Fibroblast of lung (primary cell): ENCODE measurements at places on chromosomes 13 and 19. TPM values are rescaled to one million over a fixed set of nuclear protein-coding genes. Genes with fewer than 3 reads are reported as not detected.

Gene PEG3
- total RNA-seq: 3.9 and 5.6 TPM in 2 replicates

Gene KASH5
- not detected in 2 replicates for total RNA-seq

Gene RUBCNL
- 3.6 and 4.1 TPM in 2 replicates for total RNA-seq

Gene QPCTL
- 4.9 and 9.4 TPM in 2 replicates for total RNA-seq

Gene PRRG2
- 0.17 and 0.51 TPM in 2 replicates for total RNA-seq

Gene LILRB3
- total RNA-seq: not detected in 2 replicates

Gene PTGIR
- total RNA-seq: 10.3 and 16.5 TPM in 2 replicates

Gene IQCN
- total RNA-seq: 0.51 and 0.83 TPM in 2 replicates

Gene APOC1
- 2.3 and 8.0 TPM in 2 replicates for total RNA-seq

Gene ATP8B3
- 1.3 and 3.0 TPM in 2 replicates for total RNA-seq

Gene KIR3DL2
- total RNA-seq: not detected in 2 replicates

Gene FUT6
- not detected in 2 replicates for total RNA-seq

GRCh38 chr13:23760000-23760399 lies 129.2 kb downstream of the MIPEP start:
- DNase-seq: no peak

- DNase-seq: peak; percentile 18
Observed at GRCh38 chr13:85427416-85427815, 371.8 kb downstream of the SLITRK6 start.

- no peak for DNase-seq
Observed at GRCh38 chr13:105144936-105145335, 1390.5 kb downstream of the EFNB2 start.

DNA sequence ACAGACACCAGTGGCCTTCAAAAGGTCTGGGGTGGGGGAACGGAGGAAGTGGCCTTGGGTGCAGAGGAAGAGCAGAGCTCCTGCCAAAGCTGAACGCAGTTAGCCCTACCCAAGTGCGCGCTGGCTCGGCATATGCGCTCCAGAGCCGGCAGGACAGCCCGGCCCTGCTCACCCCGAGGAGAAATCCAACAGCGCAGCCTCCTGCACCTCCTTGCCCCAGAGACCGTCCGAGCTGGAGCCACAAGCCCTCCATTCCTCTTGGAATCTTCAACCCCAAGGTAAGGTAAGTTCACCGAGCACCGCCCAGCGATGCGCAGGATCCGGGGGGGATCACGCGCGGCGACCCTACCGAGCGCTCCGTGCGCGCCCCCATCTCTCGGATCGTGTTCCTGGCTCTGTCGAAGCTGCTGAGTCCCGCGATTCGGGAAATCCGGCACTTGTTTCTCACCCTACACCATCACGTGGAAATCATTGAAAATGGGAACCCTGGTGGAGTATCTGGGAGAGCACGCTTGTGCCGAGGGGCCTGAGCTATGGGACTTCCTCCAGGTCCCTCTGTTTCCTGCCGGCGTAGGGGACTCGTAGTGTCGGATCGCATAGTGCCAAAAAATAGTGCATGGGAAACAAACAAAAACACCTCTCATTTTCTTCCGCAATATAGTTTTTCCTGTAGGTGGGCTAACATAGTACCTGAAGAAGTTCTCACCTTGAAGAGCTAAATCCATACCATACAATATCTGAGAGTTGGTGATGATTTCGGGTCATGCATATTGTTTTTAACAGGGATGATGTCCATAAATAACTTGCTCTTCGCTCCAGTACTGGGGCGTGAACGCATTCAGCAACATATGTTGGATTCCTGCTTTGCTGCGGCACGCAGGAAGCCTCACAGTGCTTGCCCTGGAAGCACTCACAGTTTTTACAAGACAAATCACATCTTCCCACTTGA lies 9.3 kb downstream of the PDX1 start:
- no peak for DNase-seq

DNA sequence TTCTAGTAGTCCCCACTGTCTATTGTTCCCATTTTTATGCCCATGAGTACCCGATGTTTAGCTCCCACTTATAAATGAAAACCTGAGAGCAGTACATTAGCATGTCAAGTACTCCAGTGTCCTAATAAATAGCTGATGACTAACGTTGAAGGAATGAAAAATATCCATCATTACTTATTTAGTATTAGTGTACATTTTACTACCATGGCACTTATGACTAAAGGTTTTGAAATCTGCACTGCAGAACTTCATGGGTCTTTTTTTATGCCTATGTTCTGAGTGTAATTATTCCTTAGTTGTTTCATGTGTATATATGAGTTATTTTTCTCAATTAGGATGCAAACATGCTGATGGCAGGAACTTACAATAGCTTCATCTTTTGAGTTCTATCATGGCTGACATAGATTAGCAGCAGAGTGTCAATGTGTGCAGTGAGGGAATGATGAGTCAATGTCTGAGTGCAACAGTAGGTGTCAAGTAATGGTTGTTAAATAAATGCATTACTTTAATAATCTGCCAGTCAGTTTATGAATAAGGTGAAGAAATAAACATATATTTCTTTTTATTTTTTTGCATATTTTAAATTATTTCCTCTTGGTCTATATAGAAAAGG lies 188.4 kb downstream of the ITGBL1 start:
- peak; percentile 74 for DNase-seq

DNA sequence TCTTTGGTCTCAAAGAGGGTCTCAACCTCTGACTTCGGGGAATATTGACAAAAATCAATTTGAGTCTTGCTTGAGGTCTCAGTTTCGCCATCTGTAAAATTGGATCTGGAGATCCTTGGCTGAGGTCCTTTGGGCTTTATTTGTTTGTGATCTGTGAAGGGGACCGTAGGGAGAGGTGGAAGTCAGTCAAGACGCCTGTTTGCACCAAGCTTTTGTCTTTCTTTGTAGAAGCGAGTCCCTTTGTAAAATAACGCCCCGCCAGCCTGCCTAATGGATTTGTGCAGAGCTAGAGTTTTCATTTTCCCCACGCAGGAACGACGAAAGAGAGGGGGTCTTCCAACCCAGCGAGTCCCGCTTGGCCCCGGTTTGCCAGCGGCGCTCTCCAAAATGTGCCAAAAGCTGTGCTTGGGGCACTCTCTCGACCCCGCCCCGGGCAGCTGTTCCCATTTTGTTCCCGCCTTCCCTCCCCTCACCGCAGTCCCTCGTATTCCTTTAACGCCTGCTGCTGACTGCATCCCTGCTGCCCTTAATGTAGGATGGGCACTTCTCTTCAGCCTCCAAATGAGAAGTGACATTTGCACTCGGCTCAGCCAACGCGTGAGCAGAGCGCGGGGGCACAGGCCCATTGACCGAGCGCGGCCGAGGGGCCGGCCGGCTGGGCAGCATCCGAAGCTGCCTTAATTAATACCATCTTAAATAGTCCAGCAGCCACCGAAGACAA lies 13.0 kb downstream of the ZIC5 start:
- no peak for DNase-seq

- peak; percentile 6 for DNase-seq
Observed at GRCh38 chr13:102091231-102091630, 310.6 kb downstream of the FGF14 start.

DNA sequence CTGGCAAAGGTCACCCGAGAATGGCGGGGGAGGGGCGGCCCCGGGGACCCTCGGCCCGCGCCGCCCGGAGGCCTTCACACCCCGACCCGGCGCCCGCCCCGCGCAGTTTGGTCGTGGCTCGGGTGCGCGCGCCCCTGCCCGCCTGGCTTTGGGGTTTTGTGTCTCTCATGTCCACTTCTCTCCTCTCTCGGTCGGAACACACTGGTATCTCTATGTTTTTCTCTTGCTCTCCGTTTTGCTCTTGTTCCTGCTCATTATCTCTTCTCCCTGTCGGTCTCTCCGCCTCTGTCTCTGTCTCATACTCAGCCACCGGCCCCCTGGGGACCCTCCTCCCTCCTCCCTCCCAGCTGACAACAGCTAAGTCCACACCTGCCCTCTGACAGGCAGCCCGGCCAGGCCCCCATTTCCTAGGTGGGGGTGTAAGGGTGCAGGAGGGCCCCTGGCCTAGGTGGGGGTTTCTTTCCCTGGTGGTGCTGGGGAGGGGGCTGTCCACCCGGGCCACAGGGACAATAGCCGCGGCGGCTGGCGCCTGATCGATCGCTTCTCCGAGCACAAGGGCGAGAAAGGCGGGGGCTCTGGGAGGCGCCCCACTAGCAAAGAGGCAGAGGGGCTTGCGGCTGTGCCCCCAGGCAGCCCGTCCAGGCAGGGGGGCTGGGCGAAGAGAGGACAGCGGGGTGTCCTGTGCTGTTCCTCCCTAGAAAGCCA lies 2.3 kb downstream of the ONECUT3 start:
- DNase-seq: no peak

DNA sequence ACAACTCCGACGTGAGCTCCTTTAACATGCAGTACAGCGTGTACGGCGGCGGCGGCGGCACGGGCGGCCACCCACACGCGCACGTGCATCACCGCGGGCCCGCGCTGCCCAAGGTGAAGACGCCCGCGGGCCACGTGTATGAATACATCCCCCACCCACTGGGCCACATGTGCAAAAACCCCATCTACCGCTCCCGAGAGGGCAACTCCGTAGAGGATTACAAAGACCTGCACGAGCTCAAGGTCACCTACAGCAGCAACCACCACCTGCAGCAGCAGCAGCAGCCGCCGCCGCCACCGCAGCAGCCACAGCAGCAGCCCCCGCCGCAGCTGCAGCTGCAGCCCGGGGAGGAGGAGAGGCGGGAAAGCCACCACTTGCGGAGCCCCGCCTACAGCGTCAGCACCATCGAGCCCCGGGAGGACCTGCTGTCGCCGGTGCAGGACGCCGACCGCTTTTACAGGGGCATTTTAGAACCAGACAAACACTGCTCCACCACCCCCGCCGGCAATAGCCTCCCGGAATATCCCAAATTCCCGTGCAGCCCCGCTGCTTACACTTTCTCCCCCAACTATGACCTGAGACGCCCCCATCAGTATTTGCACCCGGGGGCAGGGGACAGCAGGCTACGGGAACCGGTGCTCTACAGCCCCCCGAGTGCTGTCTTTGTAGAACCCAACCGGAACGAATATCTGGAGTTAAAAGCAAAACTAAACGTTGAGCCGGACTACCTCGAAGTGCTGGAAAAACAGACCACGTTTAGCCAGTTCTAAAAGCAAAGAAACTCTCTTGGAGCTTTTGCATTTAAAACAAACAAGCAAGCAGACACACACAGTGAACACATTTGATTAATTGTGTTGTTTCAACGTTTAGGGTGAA lies 6.6 kb downstream of the SLITRK5 start:
- DNase-seq: no peak

DNA sequence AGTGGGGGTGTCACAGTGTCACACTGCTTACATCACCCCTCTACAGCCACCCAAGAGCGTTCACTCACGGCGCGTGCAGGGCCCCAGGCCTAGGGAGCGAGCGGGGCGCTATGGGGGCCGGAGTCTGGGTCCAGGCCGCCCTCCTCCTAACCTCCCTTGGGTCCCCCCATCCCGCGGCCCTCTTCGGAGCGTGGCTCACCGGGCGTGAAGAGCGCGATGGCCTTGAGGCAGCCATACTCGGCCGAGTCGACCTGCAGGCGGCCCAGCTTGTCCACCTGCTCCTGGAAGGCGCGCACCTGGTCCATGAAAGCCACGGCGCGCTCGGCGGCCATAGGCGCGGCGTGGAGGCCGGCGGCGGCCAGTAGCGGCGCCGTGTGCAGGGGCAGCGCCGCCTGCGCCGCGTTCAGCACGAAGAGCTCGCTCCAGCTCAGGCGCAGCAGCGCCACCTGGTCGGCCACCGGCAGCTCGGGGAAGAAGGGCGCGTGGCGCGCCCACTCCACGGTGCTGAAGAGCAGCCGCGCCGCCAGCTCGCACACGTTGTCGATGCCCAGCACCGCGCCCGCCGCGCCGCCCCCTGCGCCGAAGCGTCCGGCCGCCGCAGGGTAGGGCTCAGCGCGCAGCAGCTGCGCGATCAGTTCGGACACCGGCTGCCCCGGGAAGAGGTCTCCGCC lies 9.4 kb downstream of the OCEL1 start:
- peak; percentile 78 for DNase-seq

DNA sequence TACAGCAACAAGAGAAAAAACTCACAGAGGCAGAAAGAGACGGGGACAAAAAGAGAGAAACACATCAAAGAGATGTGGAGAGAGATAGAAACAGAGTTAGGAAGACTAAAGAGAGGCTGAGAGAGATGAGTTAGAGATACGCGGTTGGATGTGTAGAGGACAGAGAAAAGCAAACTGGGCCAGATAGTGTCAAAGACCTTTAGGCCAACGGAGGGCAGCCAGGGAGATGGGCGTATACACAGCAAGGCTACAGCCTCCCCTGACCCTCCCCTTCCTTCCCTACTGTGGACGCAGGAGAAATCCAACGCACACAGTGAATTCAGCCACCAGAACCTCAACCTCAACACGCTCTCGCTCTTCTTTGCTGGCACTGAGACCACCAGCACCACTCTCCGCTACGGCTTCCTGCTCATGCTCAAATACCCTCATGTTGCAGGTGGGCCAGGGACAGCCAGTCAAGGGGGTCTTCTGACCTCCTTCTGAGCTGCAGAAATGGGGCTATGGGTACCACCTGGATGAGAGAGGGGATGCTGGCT lies 18.7 kb downstream of the CYP2B6 start:
- DNase-seq: no peak

- no peak for DNase-seq
Observed at GRCh38 chr13:24452044-24452443, 60.5 kb downstream of the PARP4 start.

- no peak for DNase-seq
Observed at GRCh38 chr19:14166999-14167575, 30.7 kb upstream of the ASF1B start.

GRCh38 chr13:97268772-97269171 lies 46.6 kb downstream of the MBNL2 start:
- no peak for DNase-seq

DNA sequence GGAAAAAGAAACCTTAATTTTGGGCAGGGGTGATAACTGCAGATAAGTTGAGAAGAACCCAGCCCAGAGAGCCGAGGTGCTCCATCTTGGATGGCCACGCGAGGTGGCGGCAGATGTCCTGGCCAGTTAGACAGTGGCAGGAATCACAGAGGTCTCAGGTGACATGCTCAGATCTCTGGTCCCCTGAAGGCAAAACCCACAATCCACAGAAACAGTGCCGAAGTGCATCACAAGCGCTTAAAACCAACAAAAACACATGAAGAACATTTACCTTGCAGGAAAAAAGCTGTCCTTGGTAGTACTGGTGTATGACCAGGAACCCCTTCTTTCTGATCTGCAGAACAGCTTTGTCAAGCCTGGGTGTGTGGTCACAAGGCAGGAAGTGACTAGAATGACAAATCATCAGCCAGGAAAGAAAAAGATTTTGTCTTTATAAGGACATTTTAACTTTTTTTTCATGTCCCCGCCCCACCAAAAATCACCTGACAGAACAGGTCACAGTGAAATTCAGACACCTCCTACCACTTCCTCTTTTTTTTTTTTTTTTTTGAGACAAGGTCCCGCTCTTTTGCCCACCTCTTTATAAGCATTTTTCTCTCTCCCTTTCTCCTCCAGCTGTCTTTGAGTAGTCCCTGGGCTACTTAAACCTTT lies at the start of gene LCP1:
Gene LCP1 (minus strand): TSS at position 338 of the 651 bp plus-strand sequence. CDS start 22,515 bp downstream, outside the sequence.
- DNase-seq: no peak

GRCh38 chr13:99464441-99464949 lies 36.8 kb upstream of the TM9SF2 start:
- DNase-seq: peak; percentile 29

DNA sequence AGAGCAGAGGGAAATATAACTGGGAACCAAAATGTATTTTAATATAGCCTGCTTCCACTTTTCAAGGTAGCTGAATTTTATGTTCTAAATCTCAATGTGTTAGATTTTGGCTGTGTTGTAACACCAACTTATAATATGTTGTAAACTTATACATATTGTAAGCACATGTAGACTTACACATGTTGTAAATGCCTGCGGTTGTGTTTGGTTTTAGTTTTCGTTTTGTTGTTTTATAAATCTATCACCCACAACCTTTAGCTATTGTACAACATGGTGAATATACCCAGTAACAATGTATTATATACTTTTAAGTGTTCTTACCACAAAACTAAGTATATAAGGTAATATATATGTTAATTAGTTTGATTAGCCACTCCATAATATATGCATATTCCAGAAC lies 15.6 kb downstream of the KCTD4 start:
- DNase-seq: no peak

GRCh38 chr13:86581706-86582105 lies 782.5 kb upstream of the SLITRK6 start:
- DNase-seq: peak; percentile 70
